ENCODE measurements at places on chromosomes 1 and 21.

- no peak for DNase-seq
These were observed 153.5 kb upstream of the COL6A1 start for GRCh38 chr21:45827881-45828579.

GRCh38 chr1:7535016-7535415 is 236.1 kb upstream of the VAMP3 start:
- DNase-seq: no peak

DNA sequence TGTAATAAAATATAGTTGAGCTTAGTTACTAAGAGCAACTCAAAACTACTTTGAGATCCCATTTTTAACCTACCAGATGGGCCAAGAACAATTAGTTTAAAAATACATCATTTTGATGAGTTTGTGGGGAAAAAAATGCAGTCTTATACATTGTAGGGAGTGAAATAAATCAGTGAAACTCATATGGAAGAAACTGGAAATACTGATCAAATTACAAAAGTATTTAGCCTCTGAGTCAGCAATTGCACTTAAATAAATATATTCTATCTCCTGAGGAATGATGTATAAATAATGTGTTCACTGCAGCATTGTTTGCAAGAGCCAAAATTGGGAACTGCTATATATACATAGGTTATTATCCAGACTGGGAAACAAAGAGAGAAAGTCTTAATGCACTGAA is 4.6 kb upstream of the SMCP start:
- DNase-seq: no peak

GRCh38 chr21:44965251-44966022 is 25.6 kb downstream of the SLX9 start:
- no peak for DNase-seq

GRCh38 chr1:199102239-199102638 is 463.4 kb downstream of the PTPRC start:
- no peak for DNase-seq

GRCh38 chr1:170535418-170535817 is 3.5 kb downstream of the GORAB start:
- no peak for DNase-seq

GRCh38 chr1:6412896-6413295 is 6.8 kb downstream of the HES2 start:
- no peak for DNase-seq

GRCh38 chr1:20248971-20249612 is 41.6 kb upstream of the VWA5B1 start:
- no peak for DNase-seq

GRCh38 chr1:24570265-24571125 is 14.6 kb downstream of the NCMAP start:
- no peak for DNase-seq

GRCh38 chr1:169590932-169591331 is 4.7 kb upstream of the F5 start:
- no peak for DNase-seq

DNA sequence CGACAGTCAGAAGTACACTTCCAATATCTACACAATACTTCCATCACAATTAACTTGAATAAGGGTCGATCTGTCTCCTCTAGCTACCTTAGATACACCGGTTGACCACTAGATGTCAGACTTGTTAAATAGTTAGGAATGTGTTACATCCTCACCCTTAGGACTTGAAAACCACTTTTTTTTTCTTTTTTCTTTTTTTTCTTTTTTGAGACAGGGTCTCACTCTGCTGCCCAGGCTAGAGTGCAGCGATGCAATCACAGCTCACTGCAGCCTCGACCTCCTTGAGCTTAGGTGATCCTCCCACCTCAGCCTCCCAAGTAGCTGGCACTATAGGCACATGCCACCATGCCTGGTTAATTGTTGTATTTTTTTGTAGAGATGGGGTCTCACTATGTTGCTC is 120.4 kb upstream of the GREM2 start:
- DNase-seq: peak; percentile 64

GRCh38 chr1:19730793-19731192 is 66.1 kb downstream of the HTR6 start:
- no peak for DNase-seq
